ENCODE measurements at places on chromosomes 5 and 9. TPM values are rescaled to one million over a fixed set of nuclear protein-coding genes. Genes with fewer than 3 reads are reported as not detected.

The SOX30 gene
- 0.12 TPM for total RNA-seq

DNA sequence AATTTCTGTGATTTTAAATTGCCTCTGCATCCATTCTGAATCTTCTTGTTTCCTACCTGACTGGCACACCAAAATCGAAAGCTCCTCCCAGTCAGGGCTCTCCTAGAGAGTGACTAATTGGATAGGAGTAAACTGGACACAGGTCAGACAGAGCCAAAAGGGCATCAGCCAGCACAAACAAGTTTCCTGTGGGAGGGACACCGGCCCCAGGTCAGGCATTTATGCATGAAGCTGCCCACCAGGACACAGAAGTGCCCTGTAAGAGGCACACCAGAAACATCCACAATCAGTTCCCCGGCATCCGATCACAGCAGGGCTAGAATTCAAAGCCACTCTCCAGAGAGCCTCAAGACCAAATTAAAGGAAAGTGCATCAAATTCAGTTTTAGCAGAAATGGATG is 78.4 kb downstream of the SFXN1 start:
- DNase-seq, result no peak

The LCN12 gene
- total RNA-seq, result 1.6 TPM

- no peak for DNase-seq
Measured at GRCh38 chr9:98930792-98931191, 12.9 kb upstream of the COL15A1 start.

The PDE8B gene
- total RNA-seq, result 42.6 TPM

- no peak for DNase-seq
Measured at GRCh38 chr9:23766613-23767012, 59.4 kb downstream of the ELAVL2 start.

The PTGDS gene
- total RNA-seq, result 145 TPM

GRCh38 chr9:91647371-91647770 is 223.7 kb upstream of the NFIL3 start:
- DNase-seq, result no peak

DNA sequence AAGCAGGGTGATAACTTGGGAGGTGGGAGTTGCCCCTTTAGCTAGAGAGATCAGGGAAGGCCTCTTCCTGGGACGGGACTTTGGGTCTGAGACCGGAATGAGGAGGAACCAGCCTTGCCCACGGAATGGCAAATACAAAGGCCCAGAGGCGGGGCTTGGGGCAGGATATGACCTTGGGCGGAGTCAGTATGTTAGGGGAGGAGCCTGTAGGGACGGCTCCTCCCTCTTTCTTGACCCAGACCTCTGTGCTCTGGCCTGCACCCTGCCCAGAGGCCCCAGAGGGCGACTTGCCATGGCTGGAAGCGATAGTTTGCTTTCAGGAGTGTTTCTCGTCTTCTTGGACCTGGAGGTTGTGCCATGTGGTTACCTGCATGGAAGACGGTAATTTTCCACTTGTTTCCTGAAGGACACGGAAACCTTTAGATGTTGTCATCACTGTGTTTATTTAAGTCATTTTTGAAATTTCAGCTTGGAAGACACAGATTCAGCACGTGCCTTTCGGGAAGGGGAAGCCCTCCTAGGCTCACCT is 85.6 kb downstream of the DAB2IP start:
- peak; percentile 65 for DNase-seq

The PRUNE2 gene
- total RNA-seq, result 558 TPM

DNA sequence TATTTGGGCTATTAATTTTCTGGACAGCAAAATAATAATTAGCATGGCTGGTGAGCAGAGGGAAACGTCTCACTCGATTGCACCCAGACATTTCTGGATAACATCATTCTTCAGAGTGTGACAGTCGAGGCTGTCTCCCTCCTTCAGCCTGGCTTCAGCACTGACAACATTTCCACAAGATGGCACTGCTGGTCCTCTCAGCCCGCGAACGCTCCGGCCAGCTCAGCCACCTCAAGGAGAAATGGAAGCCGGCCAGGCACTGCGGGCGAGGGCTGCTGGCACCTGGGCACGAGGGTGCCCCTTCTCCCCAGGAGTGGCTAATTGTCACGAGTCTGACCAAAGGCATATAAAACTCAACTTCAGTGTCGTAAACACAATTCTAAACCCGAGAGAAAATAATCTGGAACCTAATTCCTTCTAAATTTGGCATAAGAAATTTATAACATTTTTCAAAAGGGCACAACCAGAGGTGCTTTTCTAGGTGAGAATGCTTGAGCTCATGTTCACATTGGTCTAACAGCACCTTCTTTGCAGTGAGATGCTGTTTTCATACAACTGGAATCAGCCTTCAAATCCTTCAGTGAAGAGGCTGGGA is 65.9 kb downstream of the DAP start:
- DNase-seq, result peak; percentile 89

The C1QTNF2 gene
- 9.1 TPM for total RNA-seq

DNA sequence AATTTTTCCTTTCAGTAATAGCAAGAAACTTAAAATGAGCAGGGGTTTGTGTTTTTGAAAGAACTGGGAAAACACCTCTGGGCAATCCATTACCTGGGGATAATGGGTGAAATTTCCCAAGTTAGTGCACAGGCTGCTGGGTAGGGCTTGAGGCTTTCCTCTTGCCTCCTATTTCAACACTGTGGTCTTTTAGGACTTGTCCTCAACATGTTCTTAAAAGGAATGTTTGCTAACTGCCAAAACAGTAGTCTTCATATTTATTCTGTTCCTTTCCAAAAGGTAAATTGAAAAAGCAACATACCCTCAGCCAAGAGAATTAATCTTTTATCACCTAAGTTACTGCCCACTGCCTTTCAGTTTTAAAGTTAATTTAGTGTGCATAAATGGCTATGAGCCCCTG is 158.3 kb upstream of the CCDC152 start:
- no peak for DNase-seq

DNA sequence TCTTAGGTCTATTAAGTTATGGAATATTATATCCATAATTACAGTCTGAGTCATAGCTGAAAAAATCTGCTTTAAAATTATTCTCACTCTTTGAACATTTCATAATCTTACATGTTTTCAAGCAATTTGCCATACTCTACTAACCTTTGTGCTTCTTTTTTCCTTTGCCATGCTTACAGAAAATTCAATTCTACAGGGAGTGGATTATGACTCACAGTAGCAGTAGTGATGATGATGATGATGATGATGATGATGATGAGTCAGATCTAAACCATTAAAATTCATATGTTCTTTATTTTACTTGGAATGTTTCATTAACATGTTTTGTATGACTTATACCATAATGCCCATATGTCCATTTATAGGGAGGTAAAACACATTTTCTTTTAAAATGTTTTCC is 207.1 kb downstream of the VPS13A start:
- no peak for DNase-seq

The TTF1 gene
- 11.9 TPM for total RNA-seq

GRCh38 chr9:107284636-107285035 is 1.6 kb downstream of the RAD23B start:
- no peak for DNase-seq

- no peak for DNase-seq
Measured at GRCh38 chr5:36660397-36661049, 54.1 kb downstream of the SLC1A3 start.

- no peak for DNase-seq
Measured at GRCh38 chr9:120486347-120486746, 93.6 kb downstream of the CDK5RAP2 start.

The CKMT2 gene
- total RNA-seq, result 24.1 TPM

DNA sequence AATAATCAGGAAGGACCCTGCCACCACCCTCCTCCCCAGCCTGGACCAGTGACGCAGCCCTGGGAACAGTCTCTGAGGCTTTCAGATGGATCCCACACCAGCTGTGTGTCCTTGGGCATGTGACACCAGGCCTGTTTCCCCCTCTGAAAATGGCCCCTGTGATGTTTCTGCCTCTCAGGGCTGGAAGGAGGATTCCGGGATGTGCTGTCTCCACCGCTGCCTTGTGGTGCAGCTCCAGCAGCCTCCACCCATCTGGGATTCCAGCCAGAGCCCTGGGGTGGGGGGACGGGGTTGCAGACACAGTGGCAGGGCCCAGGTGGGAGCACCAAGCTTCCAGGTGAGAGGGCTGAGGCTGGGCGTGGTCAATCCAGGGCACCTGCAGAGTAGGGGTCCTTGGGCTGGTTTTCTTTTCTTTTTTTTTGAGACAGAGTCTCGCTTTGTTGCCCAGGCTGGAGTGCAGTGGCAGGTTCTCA is 179.7 kb upstream of the IER5L start:
- peak; percentile 37 for DNase-seq

- DNase-seq, result peak; percentile 87
Measured at GRCh38 chr5:132386644-132387286, 17.3 kb downstream of the SLC22A5 start.

DNA sequence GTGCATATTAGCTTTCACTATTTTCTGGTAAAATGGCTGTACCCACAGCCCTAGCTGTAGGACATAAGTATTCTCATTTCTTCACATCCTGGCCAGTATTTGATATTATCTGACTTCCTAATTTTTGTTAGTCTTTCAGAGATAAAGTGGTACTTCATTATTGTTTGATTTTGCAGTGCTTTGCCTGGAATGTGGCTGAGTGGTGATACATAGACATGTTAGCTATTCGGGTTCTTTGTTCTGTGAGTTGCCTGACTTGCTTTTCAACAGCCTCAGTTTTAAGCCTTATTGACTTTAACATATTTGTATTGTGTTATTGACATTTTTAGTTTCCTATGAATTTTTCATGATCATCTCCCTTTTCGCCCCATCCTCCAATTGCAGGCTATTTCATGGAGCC is 161.1 kb downstream of the GABBR2 start:
- no peak for DNase-seq

DNA sequence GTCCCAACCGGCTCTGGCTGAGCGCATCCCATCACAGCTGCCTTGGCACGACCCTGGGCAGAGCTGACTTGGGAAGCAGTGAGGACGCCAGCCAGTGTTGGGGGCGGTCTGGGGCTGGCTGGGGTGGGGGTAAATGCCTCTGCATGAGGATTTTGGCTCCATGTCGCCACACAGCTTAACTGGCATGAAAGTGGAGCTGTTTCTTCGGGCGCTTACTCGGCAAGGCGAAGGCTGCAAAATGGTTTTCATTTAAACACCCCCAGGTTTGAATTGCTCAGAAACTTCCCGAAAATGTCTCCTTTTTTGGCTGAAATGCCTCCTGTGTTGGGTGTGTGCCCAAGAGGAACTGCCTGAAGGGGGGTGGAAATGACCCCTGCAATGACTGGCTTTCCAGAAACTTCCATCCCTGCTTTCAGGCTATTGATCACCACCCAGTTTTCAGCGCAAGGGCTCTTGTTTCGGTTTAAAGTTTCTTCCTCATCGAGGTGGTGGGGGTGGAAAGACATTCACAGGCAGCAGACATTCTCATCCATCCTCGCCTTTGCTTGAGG is 38.3 kb downstream of the PTGES start:
- peak; percentile 81 for DNase-seq

The DEPDC1B gene
- 0.48 TPM for total RNA-seq

DNA sequence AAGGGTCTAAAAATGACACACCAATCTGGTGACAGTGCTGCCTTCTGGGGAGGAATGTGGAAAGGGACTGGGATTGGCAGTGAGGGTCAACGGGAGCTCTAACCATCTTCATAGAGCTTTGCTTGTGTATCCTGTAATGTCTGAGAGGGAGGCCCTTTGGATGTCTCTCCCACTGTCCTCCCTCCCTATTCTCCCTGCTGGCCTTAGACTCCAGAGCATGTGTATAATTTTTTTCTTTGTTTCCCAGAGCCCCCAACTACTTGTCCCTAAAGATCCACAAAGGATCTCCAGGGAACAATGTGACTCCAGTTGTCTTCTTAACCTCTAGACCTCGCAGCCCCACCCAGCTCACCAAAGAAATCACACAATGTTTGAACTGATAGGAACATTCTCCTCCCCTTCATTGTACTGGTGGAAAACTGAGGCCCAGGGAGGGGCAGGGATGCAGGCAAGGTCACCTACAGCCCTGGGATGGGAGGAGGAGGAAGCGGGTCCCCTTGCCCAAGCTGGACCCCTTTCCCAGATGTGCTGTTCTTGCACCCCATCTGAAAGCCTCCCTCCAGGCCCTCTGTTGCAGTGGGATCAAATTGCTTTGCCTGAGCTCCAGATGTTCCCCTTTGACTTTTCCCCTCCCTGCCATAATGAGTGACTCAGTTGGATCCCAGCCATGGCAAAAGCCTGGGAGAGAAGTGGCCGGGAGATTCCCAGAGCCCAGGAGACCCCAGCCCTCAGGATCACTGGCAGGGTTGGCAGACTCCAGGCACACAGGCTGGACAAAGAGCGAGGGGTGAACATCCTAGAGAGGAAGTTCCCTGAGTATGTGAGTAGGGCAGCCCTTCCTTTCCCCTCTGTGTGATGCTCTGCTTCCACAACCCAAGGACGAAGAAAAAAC is 21.8 kb downstream of the SPARC start:
- peak; percentile 69 for DNase-seq
